Naive thymus-derived CD8-positive, alpha-beta T cell (primary cell): ENCODE measurements at places on chromosomes 4 and X. TPM values are rescaled to one million over a fixed set of nuclear protein-coding genes. Genes with fewer than 3 reads are reported as not detected.

GRCh38 chrX:9414416-9414815, 50.4 kb upstream of the TBL1X start:
- no peak for DNase-seq

Gene GABRG1
- total RNA-seq: not detected

Gene SEC31A
- total RNA-seq: 130 TPM

- no peak for DNase-seq
Observed at GRCh38 chrX:132226169-132226568, 6.9 kb upstream of the RAP2C start.

- no peak for DNase-seq
Observed at GRCh38 chrX:121635141-121635540, 587.7 kb downstream of the GLUD2 start.

DNA sequence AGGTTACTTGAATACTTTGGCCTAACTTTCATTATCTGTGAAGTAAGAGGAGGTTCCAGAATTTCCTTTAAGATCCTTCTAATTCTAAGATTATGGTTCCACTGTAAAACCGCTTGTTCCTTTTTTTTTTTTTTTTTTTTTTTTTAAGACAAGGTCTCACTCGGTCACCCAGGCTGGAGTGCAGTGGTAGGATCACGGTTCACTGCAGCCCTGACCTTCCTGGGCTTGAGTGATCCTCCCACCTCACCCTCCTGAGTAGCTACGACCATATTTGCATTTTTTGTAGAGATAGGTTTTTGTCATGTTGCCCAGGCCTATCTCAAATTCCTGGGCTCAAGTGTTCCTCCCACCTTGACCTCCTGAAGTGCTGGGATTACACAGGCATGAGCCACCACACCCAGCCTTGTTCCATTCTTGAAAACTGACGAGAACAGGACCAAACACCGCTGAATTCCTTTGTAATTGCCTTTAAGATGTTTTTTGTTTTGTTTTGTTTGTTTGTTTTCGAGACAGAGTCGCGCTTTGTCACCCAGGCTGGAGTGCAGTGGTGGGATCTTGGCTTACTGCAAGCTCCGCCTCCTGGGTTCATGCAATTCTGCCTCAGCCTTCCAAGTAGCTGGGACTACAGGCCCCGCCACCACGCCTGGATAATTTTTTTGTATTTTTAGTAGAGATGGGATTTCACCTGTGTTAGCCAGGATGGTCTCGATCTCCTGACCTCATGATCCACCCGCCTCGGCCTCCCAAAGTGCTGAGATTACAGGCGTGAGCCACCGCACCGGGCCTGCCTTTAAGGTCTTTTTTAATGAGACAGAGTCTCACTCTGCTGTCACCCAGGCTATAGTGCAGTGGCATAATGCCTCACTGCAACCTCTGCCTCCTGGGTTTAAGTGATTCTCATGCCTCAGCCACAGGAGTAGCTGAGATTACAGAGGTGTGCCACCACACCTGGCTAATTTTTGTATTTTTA, 6.8 kb downstream of the PDS5A start:
- no peak for DNase-seq

GRCh38 chrX:21529771-21530170, 128.4 kb downstream of the KLHL34 start:
- no peak for DNase-seq

Gene CSAG3
- total RNA-seq: not detected

Gene IL1RAPL1
- not detected for total RNA-seq

- DNase-seq: no peak
Observed at GRCh38 chrX:40120838-40121580, 23.3 kb upstream of the BCOR start.

GRCh38 chrX:152637649-152638442, at the start of gene GABRQ:
Gene GABRQ, plus strand, starts transcription at chrX:152637895. Its CDS starts 308 bp downstream, at chrX:152638203.
- no peak for DNase-seq

DNA sequence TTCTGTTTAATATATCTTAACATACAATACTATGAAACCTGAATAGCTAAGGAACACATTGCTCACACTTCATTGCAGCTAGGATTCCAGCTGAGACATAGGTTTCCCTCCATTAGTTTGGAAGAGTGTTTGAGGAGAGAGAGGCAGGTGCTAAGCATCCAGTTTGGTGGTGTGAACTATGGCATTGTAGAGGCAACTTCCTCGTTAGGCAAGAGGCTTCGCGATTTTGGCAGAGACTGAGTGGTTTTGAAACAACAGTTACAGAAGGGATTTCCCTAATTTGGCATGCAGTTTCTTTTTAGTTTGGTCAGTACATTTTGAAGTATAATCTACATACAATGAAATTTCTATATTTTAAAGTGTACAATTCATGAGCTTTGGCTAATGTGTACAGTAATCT, 117.1 kb upstream of the BMP3 start:
- no peak for DNase-seq

Gene SHROOM4
- not detected for total RNA-seq

- no peak for DNase-seq
Observed at GRCh38 chr4:168822481-168822880, 187.6 kb downstream of the CBR4 start.

DNA sequence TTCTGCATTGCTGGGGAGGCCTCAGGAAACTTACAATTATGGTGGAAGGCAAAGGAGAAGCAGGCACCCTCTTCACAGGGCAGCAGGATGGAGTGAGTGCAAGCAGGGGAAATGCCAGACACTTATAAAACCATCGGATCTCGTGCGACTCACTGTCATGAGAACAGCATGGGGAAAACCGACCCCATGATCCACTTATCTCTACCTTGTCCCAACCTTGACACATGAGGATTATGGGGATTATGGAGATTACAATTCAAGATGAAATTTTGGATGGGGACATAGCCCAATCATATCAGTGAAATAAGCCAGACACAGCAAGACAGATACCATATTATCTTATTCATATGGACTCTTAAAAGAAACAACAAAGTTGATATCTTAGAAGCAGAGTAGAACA, 134.9 kb downstream of the C4orf33 start:
- DNase-seq: no peak
